ENCODE measurements at places on chromosomes 4 and X. TPM values are rescaled to one million over a fixed set of nuclear protein-coding genes. Genes with fewer than 3 reads are reported as not detected.
A peak's percentile ranks its signal among the peaks of the same experiment; 100 is the strongest.

- DNase-seq = no peak
Observed at GRCh38 chrX:154748712-154749339, 2.1 kb downstream of the GAB3 start.

DNA sequence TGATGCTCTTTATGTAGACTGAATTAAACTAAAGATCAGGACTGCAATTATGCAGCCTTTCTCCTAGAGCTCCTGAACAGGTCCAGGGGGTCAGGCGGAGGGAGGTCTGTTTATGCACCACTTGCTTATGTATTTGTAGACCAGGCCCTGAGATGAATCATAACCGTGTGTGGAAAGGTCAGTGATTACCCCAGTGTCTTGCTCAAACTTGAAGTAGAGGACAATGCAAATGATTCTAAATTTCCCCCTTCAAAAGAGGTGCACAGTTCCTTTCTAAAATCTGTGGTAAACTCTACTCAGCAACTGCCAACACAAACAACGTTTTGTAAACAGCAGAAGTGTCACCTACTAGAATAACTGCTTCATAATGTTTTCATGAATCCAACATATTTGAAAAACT, 13.0 kb upstream of the TBC1D9 start:
- DNase-seq = no peak

- DNase-seq = no peak
Observed at GRCh38 chr4:124904723-124905388, 192.3 kb upstream of the ANKRD50 start.

- no peak for DNase-seq
Observed at GRCh38 chrX:139882299-139882698, 50.6 kb downstream of the ATP11C start.

GRCh38 chrX:45664727-45665290, 464.1 kb upstream of the DIPK2B start:
- no peak for DNase-seq

DNA sequence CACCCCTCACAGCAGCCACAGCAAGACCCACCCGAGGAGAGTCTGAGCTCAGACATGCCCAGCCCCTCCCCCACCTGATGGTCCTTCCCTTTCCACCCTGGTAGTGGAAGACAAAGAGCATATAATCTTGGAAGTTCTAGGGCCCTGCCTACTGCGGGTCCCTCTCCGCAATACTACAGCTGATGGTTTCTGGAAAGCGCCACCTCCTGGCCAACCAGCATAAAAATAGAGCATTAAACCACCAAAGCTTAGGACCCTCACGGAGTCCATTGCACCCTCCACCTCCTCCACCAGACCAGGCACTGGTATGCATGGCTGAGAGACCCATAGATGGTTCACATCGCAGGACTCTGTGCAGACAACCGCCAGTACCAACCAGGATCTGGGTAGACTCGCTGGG, 78.2 kb downstream of the SH3BGRL start:
- no peak for DNase-seq

- peak; percentile 30 for DNase-seq
Observed at GRCh38 chrX:372856-373640, 13.7 kb downstream of the PPP2R3B start.

DNA sequence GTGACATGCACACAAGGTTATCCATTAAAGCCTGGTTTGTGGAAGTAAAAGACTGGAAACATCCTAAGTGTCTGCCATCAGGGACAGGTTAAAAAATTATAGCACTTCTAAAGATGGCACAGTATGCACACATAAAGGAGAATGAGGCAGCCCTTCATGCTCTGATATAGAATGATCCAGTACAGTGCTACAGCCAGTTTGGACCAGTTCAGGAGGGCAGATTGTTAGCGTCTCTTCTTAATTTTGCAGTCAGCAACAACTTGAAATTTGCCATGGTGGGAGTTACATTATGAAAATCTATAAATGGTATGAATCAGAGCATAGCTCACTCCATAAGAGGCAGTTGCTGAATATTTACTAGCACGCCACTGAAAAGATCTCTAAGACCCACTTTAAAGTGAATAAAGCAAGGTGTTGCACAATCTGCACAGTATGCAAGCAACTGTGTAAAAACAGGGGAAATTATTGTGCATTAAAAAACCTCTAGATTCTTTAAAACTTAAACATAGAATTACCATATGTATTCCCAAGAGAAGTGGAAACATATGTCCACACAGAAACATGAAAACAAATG, 20.3 kb upstream of the SOD3 start:
- DNase-seq = no peak

SEC24D gene
- total RNA-seq = 10.2 TPM

TRAM1L1 gene
- 0.56 TPM for total RNA-seq

PPP1R2C gene
- not detected for total RNA-seq

CCKAR gene
- total RNA-seq = not detected

CABS1 gene
- not detected for total RNA-seq

NWD2 gene
- total RNA-seq = 0.03 TPM
